GM23248 (cell line): ENCODE measurements at places on chromosomes 12 and 14.

GRCh38 chr14:105507247-105507646 lies 16.2 kb downstream of the TEDC1 start:
- DNase-seq = no peak
- H3K4me3 ChIP-seq = no peak overlapping the region
- H3K27me3 ChIP-seq = peaks cover 19% of the 10 kb centered on the region
- no peaks in the 10 kb centered on the region for H3K4me1 ChIP-seq
- no peak overlapping the region for H3K27ac ChIP-seq
- H3K36me3 ChIP-seq = no peaks in the 10 kb centered on the region

- no peak for DNase-seq
- H3K27ac ChIP-seq = no peak overlapping the region
- no peak overlapping the region for H3K4me3 ChIP-seq
- H3K27me3 ChIP-seq = no peaks in the 10 kb centered on the region
- no peaks in the 10 kb centered on the region for H3K4me1 ChIP-seq
Measured at GRCh38 chr14:69972755-69973154, 93.5 kb downstream of the SMOC1 start.

DNA sequence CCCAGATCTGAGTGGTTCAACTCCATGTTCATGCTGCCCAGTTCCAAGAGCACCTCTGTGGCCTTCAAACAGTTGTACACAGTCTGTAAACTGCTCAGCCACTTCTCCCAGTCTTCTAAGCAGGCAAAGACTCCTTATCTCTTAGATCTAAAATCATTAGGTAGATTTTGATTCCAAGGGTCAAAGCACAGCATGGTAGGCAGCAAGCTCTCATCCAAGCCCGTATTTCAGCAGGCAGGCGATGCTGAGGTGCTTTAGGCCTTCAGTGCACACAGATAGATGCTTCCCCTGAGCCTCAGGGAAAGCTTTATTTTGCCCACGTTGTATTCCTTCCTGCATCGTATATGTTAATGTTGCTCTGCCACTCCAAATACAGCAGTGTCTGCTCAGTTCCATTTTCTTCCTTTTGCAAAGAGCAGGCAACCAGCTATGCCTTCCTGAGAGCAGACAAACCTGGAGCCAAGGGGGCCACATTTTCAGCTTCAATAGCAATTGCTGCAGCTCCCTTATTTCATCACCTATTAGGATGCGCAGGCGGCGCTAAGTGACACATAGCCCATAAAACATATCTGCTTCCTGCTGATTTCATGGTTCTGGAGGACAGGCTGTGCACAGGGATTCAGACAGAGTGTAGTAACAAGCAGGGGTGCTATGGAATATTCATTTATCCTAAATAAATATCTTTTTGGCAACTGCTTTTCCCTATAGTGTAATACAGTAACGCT lies 67.5 kb downstream of the ETV6 start:
- no peak overlapping the region for H3K4me3 ChIP-seq
- no peaks in the 10 kb centered on the region for H3K36me3 ChIP-seq
- H3K27me3 ChIP-seq = no peaks in the 10 kb centered on the region
- H3K4me1 ChIP-seq = peaks cover 47% of the 10 kb centered on the region
- H3K27ac ChIP-seq = peak overlapping the region; percentile 92

- no peaks in the 10 kb centered on the region for H3K27me3 ChIP-seq
- peak; percentile 75 for DNase-seq
- no peaks in the 10 kb centered on the region for H3K36me3 ChIP-seq
- H3K4me3 ChIP-seq = no peak overlapping the region
- peaks cover 25% of the 10 kb centered on the region for H3K4me1 ChIP-seq
Measured at GRCh38 chr12:49244176-49244575, 20.7 kb upstream of the TUBA1C start.

DNA sequence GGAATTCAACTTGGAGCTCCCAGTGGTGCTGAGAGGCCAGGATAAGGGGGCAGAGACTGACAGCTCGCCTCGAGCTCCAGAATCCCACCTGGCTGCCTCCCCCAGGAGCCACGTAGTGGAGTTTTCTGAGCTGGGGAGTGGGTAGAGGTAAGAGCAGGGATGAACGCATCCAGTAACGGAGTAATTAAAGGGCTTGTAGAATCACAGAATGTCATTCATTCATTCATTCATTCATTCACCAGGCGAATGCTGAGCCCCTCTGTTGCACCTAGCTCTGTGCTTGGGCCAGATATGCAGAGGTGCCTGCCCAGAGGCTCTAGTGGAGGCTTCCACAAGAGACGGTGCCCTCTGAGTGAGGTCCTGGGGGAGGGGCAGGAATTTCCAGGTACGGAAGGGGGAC lies 8.1 kb downstream of the FAM181A start:
- DNase-seq = no peak
- H3K36me3 ChIP-seq = no peaks in the 10 kb centered on the region
- H3K4me1 ChIP-seq = no peaks in the 10 kb centered on the region
- no peak overlapping the region for H3K27ac ChIP-seq
